ENCODE measurements at places on chromosomes 5 and 9.

DNA sequence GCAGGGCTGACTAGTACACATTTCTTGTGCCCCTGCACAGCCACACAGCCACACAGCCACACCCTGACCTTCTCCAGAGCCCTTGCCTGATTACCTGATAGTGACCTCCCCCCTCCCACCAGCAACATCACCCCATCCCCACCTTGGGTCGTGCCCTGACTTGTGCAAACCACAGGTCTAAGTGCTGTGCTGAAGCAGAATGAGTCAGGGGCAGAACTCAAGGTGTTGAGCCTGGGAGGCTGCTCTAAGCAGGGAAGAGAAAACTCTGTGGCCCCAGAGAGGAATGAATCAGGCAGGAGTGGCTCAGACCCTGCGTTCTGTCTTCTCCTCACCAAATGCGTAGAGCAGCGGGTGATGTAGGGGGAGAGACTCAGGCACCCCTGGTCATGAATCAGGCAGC lies 24.3 kb upstream of the FAT2 start:
- no peak for DNase-seq

DNA sequence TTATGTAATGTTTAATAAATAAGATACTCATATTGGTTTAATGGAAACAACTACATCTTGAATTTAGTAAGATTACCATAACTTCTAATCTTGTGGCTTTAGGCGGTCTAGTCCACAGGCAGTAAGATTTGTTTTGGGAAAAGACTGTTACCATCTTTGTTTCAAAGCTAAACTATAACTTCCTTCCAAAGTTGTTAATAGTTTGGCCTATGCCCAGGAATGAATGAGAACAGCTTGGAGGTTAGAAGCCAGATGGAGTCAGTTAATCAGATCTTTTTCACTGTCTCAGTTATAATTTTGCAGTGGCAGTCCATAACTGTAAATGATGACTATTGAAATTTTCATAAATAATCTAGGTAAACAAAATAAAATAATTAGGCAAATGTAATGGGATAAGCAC lies 241.8 kb upstream of the KLF9 start:
- DNase-seq = no peak

DNA sequence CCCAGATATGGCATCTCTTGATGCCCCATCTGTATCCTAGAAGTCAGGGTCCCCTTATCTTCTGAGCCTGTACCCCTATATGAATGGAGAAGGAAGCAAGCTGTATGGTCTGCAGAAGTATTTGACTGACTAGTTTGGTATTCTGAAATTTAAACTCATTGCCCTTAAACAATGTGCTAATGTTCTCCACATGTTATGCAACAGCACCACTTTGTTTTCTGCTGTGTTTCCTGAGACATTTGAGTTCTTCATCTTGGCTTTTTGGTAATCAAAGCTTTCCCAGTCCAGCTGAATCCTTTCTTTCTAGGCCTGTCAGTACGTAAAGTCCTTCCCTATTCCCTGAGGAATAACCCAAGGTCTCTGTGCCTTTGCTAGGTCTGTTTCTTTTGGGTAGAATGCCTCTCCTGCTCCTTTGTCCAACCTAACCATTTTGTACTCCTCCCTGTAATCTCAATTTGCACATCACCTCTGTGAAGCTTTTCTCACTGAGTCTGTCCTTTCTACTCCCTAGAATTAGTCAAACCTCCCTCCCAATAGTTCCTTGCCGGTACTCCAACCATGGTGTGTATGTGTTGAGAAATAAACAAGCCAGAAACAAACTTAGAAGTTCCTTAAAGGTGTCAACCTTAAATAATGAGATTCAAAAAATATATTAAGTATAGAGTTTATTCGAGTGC lies 72.1 kb upstream of the HSPB3 start:
- no peak for DNase-seq

- DNase-seq = no peak
These were observed 194.9 kb downstream of the ATP10B start for GRCh38 chr5:160657068-160657507.

- DNase-seq = no peak
These were observed 199.7 kb downstream of the ARHGEF28 start for GRCh38 chr5:73825736-73826135.

GRCh38 chr9:15697446-15697851 lies 144.6 kb downstream of the CCDC171 start:
- DNase-seq = no peak

GRCh38 chr9:116154976-116155697 lies 1.5 kb downstream of the PAPPA start:
- no peak for DNase-seq

DNA sequence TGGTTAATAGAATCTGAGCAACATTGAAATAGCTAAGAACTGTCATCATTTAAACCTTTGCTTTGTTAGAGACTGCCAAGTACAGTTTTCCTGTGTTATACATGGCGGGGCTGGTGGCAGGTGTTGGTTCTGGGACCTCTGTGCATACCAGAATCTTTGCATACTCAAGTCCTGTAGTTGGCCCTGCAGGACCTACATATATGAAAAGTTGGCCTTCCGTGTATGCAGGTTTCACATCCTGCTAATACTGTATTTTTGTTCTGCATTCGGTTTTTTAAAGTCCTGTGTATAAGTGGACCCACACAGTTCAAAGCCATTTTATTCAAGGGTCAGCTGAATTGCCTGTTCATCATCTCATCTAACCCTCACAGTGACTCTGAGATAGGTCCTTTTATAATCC lies 36.4 kb downstream of the LARP1 start:
- DNase-seq = no peak

GRCh38 chr9:698276-698675 lies 143.2 kb upstream of the DMRT1 start:
- no peak for DNase-seq

- DNase-seq = no peak
These were observed 9.1 kb upstream of the OR2S2 start for GRCh38 chr9:35967042-35967441.

DNA sequence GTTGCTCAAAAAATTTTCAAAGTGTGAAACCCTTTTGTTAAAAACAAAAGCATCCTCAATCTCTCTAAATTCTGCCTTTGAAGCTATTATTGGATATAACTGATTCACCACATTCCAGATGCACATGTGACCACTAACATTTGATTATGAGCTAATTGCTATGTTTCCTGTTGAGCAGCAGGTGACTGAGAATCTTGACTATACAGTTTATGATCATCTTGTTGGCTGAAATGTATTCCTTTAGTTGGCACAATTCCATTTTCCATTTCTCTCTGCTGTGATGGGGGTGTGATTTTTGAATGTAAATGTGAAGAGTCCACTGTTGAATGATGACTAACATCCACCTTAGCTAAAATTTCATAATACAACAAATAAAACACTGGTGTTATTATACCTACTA lies 10.7 kb downstream of the LYSMD3 start:
- peak; percentile 59 for DNase-seq

GRCh38 chr9:16132513-16132912 lies 579.7 kb downstream of the CCDC171 start:
- DNase-seq = no peak

- DNase-seq = no peak
These were observed 36.1 kb upstream of the JADE2 start for GRCh38 chr5:134489227-134489944.

DNA sequence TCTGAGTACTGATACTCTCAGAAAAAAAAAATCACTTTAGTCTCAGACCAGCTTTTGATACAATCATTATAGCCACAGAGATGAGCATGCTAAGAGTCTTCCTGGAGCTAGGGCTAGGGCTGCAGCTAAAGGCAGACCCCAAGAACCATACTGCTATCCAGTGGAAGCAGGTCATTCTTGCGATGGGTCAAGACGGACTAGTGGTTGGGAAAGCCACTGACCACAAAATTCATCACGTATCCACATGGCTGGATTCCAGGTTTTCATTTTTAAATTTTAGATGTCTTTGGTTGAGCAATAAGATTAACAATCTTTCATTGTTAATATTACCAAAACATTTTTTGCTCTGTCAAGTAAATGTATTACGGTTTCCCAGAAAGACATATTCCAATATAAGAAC lies 598.1 kb downstream of the DNAH5 start:
- no peak for DNase-seq

DNA sequence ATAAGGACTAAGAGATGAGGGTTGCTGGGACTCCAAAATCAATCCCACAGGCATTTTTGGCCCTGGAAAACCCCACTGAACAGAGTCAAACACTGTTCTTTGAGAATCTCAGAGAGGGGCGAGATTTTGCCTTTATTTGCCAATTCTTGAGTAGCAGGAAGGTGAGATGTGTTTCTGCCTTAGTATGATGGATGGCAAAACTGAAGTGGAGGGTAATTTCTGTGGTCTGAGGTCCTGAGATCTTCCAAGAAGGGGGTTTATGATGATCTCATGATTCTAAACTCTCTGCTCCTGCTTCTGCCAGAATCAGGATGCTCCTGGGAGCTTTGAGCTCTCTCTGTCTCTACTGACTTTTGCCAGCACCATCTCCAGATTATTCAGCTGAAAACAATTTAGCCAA lies 174.8 kb upstream of the CLINT1 start:
- no peak for DNase-seq

GRCh38 chr9:126499005-126499910 lies 114.5 kb upstream of the LMX1B start:
- no peak for DNase-seq

- no peak for DNase-seq
These were observed 1.2 kb downstream of the SGCD start for GRCh38 chr5:156328161-156328560.

GRCh38 chr9:98236901-98237487 lies 18.5 kb downstream of the TBC1D2 start:
- DNase-seq = no peak

DNA sequence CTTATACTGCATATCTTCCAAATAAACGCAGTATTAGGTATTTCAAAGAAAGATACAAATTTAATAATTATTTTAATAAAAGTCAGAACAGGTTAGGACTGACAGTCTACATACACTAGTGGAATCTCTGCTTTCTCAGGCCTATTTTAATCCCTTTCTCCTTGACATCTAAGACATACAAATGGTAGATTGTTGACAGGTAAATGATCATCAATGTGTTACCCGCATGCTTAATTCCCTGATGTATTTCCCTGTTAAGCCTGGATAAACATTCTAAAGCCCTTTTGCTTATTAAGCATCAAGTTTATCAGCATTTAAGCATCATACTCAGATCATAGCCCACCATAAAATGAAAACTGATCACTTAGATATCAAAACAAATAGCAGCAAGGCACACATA lies 576.7 kb downstream of the PTPRD start:
- no peak for DNase-seq

DNA sequence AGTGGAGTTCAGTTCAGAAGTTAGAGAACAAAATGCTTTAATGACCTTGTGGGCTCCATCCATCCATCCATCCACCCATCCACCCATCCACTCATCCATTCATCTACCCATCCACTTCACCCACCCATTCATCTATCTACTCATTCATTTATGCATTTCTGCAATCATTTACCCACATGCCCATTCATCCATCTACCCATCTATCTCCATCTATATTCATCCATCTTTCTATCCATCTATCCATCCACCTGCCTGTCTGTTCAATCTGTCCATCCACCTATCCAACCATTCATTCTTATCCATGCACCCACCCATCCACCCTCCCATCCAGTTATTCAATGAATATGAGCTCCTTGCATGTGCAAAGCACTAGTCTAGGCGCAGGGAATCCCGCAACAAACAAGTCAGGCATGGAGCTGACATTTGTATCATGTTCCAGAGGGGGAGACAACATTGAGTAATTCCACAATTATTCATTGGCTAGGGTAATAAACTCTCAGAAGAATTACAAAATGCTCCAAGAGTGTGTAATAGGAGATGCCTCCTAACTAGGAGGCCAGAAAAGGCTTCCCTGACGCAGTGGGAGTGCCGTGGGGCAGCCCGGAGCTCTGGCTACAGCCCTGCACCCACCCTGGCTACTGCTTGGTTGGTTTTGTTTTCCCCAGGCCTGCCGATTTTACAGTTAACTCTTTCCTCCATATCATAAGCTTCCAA lies 211.2 kb downstream of the NXNL2 start:
- DNase-seq = no peak

DNA sequence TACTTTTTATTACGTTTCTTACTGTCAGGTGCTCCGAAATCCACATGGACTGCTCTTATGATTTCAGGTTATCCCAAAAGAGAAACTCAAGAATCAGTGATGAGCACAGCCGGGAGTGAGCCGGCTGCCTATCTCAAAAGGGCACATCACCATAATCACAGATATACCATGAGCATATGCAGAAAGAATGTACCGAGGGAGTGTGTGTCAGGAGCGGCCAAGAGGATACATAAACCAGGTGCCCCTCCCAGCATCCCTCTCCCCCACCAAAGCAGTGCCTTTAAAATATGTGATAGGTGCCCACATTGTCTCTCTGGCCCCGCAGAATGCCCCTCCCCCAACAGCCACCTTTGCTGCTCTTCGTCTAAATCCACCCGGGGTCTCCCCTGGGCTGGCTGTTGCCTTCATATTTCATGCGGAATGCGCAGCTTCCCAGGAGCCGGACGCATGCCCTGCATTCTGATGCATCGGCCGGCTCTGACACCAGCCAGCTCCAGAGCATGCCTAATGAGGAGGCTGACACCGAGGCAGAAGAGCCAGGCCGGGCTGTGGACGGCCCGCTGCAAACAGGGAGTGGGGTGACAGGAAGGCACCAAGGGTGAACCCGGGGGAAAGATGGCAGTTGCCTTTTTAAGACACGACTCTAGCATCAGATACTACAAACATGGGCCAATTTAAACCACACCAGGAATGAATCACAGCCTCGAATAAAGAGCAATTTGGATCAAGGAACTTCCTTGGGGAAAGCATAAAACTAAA lies 652.3 kb downstream of the BNC2 start:
- no peak for DNase-seq

DNA sequence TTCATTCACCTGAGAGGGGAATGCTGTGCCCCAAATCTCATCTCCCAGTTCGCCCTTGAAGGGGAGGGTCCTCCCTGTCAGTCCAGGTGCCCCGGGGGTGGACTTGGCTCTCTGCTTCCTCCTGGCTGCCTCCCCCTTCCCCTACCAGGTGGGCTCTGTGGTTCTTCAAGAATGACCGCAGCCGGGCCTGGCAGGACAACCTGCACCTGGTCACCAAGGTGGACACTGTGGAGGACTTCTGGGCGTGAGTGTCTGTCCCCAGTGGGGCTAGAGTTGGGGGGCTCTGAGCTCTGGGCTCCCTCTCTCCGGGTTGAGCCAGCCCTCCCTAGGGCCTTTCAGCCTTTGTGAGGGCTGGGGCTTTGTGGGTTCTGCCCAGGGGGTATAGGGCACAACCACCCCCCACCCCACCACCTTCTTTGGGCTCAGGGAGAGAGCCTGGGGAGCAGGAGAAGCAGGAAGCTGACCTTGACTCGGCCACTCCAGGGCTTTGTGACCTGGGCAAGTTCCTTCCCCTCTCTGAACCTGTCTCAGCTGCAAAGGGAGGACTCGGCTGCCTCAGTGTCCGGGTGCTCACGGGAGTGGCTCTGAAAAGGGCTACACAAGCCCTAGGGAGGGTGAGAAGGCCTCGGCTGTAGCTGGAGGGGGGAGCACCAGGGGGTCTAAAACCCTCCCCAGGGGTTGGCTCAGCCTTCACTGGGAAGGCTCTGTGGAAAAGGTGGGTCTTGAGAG lies 3.6 kb upstream of the TSPAN17 start:
- DNase-seq = no peak

- no peak for DNase-seq
These were observed 10.6 kb downstream of the PTBP3 start for GRCh38 chr9:112322701-112323377.
